CD4-positive, CD25-positive, alpha-beta regulatory T cell (primary cell): ENCODE measurements at places on chromosomes 1 and 21.

DNA sequence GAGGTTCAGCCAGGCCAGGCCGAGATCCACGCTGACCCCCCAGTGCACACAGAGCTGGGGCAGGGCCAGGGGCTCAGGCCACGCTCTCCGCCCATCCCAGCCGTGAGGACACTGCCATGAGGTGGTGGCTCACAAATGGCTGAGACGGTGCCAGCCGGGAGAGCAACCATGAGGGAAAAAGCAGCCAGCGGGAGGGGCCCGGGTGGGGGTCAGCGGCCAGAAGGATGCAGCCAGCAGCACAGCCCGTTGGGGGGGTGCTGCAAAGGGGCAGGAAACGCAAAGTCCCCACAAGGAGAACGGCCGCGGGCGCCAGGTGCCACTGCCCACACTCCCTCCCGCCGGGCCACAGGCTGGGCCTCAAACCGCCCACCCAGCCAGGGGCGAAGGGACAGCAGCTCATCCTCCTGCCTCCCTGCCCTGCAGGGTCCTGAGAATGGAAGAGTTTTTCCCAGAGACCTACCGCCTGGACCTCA, 8.3 kb downstream of the TTLL10 start:
- DNase-seq: no peak

GRCh38 chr1:151990058-151990855, 3.4 kb downstream of the S100A10 start:
- DNase-seq: no peak

DNA sequence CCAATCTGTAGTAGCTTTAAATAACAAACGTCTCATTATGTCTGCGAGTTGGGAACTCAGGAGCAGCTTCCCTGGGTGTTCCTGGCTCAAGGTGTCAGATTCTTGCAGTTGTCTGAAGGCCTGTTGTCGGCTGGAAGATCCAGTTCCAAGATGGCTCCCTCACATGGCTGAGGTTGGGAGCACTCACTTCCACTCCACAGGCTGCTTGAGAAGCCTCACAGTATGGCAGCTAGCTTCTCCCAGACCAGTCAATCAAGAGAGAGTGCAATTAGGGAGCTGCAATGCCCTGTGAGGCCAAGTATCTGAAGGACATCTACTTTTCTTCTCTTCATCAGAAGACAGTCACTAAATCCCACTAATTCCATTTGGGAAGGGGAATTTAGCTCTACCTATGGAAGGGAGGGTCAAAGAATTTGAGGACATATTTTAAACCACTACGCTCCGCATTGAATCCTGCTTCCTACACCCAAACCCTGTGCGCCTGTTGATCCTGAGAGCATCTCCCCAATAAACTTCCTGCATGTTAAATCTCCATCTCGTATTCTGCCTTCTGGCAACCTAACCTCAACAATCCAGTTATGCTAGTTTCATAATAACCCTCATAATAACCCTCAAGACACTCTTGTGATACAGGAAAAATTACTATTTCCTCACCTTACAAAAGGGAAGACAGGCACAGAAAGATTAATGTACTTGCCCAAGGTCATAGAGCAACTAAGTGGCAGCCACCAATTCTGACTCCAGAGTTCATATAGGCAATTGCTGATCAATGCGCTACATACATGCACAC, 3.6 kb upstream of the VPS26C start:
- DNase-seq: no peak

GRCh38 chr1:221709854-221710253, 32.0 kb downstream of the DUSP10 start:
- no peak for DNase-seq

- DNase-seq: no peak
Measured at GRCh38 chr1:54273795-54274163, 73.8 kb downstream of the MRPL37 start.

- DNase-seq: no peak
Measured at GRCh38 chr1:196951711-196952394, 8.3 kb downstream of the CFHR2 start.

GRCh38 chr1:1020000-1020404, at the start of gene AGRN:
Gene AGRN, plus strand, starts transcription at chr1:1020120. Its CDS starts 53 bp downstream, at chr1:1020173.
- DNase-seq: no peak

DNA sequence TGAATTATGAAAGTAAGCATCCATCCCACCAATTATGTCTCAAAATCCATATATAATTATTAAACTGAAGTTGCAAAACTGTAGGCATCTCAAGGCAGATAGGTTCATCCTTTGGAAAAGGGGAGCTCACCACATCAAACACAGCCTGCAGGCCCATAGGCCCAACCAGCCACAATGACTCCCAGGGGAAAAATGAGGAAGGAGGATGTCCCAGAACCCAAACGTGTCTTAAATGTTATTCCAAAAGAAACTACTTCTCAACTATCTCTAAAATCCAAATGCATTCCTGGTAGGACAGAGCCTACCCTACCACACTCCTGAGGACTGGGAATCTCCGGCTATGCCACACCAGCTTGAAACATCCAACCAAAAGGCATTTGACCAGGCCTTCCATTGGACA, 12.8 kb downstream of the TIAM1 start:
- no peak for DNase-seq

- DNase-seq: no peak
Measured at GRCh38 chr1:87202922-87203655, 125.6 kb upstream of the LMO4 start.

DNA sequence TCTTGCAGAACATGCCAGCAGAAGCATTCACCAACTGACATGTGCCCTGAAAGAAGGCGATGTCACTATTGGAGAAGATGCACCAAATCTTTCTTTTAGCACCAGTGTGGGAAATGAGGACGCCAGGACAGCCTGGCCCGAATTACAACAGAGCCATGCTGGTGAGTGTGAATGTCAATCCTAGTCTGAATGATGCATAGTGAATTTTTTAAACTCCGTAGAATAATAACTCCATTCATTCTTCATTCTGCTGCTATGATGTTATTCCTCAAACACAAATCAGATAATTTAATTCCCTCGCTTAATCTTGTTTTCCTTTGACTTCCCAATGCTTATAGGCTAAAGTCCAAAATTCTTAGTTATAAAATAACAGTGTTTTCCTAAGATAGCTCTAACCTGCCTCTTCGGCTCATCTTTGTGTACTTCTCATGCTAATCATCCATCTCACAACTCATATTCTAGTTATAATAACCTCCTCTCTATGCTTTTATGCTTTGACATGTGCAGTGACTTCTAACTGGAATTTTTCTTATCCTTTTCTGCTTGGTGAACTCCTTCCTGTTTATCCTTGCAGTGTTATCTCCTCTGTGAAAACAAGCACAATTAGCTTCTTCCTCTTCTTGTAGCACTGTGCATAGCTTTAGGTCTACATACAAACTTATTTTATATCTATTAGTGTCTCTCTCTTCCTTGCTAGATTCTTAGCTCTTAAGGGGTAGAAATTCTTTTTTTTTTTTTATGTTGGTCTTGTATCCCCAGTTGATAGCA, 14.4 kb downstream of the SDCCAG8 start:
- DNase-seq: no peak

GRCh38 chr1:208291923-208292711, 47.9 kb upstream of the PLXNA2 start:
- no peak for DNase-seq

DNA sequence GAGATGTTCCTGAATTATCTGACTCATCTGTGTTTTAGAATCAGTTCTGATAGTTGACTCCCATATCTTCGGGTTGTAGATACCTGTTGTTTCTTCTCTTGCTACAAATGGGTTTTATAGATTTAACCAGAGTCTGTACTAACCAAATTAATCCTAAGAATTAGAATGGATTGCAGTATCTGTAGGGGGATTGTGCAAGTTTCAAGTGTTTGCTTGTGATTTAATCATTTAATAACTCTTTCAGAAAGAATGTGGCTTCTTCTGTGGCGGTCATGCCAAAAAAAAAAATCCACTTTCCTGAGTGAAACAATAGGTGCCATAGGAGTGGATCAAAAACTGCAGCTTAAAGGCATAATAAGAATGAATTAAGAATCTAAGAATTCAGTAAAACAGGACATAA, 9.4 kb downstream of the IPO9 start:
- no peak for DNase-seq

- no peak for DNase-seq
Measured at GRCh38 chr1:206829282-206829681, 36.1 kb upstream of the IL20 start.

GRCh38 chr21:46509741-46510502, 51.2 kb downstream of the DIP2A start:
- DNase-seq: no peak

- DNase-seq: no peak
Measured at GRCh38 chr1:3217181-3217641, 148.2 kb downstream of the PRDM16 start.

GRCh38 chr1:17643861-17644703, 104.6 kb downstream of the ARHGEF10L start:
- no peak for DNase-seq

GRCh38 chr1:89687254-89687653, 54.3 kb downstream of the LRRC8C start:
- DNase-seq: no peak

DNA sequence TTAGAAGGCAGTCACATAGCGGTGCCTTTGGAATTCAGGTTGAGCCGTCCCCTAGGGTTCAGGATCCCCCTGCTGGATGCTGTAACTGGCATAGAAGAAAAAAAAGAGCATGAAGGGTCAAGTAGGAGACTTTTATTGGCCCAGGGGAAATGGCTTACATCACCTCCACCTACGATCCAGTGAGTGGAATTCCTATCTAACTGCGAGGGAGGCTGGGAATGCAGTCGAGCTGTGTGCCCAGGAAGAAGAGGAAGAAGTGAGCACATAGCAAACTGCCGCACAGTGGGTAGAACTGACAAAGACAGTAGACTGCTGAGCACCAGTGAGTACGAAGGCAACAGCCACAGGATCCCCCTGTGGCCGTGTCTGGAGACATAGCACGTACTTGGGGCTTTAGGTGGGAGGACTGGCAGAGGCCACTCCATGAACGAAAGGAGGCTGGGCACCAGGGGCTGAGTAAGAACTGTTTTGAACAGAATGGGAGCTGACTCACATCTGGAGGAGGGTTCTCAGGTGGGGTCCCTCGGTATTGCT, 79.2 kb downstream of the RNF220 start:
- DNase-seq: no peak

DNA sequence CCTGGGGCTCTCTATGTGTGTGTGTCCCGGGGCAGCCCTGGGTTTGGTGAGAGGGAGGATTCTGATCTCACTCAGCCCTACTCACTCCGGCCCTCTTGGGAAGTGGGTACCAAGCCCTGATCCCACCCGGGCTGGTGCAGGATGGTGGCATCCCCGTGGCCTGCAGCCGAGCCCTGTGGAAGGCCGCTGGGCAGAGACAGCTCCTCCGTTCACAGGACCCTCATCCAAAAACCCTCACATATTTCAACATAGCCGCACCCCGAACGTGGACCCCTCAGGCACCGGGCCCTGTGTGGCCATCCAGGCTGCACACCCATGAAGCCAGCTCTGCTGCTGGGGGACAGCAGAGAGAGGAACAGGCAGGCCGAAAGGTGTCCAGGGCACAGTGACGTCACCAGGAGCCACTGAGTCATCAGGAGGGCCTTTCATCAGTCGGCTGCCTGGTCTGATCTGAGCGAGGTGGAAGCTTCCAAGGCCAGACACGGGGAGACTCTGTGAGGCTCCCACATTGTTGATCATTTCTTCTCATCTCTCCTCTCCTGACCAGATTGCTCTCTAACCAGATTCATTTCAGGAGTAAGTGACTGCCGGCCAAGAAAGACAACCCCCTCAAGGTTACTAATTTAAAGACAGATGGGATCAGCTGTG, 16.2 kb upstream of the GPR157 start:
- DNase-seq: no peak

GRCh38 chr1:231724876-231725647, 98.5 kb downstream of the DISC1 start:
- DNase-seq: no peak
